CD4-positive, alpha-beta T cell (primary cell): ENCODE measurements at places on chromosomes 7 and 10.

DNA sequence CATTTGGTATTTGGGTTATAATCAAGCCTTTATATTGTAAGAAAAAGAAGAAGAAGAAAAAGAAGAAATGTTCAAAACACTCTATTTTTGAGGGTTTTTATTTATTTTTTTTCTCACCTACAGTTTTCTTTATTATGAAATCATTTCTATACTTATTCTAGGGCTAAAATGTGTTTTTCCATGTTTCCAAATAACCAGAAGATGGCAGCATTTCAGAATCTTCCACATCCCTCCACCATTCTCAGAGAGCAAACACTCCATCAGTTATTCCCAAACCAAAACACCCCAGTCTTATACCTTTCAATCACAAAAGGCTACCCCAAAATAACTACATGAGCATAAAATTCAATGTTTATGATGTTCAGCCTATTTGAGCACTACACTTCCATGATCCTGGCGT lies 38.7 kb upstream of the PPP1R17 start:
- no peaks in the 10 kb centered on the region for H3K27me3 ChIP-seq
- no peak overlapping the region for H3K27ac ChIP-seq
- no peak overlapping the region for H3K4me3 ChIP-seq
- H3K4me1 ChIP-seq = no peaks in the 10 kb centered on the region
- no peaks in the 10 kb centered on the region for H3K36me3 ChIP-seq

DNA sequence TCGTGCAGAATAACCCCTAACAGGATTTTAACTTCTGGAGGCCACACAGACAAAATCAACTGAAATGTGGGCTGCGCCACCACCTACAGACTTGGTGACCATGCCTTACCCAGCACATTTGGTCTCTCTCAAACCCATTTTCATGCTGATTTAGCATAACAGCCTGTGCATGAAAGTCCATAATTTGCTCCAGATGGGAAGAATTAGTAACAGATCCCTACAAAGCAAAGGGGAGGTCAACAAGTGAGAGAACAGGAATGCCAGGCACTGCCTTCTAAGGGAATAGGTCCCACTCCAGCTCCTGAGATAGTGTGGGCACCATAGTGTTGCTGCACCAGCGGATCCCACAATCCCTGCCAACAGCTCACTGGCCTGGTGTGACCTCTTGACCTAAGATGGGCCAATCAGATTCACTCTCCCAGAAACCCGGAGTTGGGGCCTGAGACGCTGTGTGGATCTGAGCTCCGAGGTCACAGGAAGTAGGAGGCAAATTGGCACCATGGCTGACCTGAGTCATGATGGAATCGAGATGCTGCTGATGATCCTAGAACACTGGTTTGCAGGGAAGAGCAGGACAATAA lies 32.4 kb downstream of the SLIT1 start:
- no peak overlapping the region for H3K27ac ChIP-seq
- no peak overlapping the region for H3K4me3 ChIP-seq
- no peaks in the 10 kb centered on the region for H3K4me1 ChIP-seq
- DNase-seq = no peak
- no peaks in the 10 kb centered on the region for H3K27me3 ChIP-seq

- no peaks in the 10 kb centered on the region for H3K4me1 ChIP-seq
- no peak overlapping the region for H3K27ac ChIP-seq
- H3K4me3 ChIP-seq = no peak overlapping the region
Measured at GRCh38 chr10:72598769-72599701, 26.8 kb downstream of the MICU1 start.

DNA sequence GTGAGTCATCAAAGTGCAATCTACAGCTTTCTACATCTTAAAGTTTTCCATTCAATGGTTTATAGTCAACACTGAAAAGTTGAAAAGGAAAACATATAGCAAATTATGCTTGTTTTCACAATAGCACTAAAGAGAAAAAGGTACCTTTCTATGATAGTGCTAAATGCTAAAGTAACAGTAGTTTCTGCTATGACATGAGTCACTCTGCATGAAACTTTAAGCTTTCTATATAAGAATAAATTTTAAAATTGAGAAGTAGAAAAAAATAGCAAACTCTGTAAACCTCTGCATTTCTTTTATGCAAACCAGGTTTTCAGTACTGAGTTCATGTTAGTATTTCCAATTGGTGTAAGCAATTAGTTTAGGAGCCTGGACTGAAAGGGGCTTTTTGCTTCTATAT lies 31.2 kb upstream of the TMEM168 start:
- H3K4me3 ChIP-seq = no peak overlapping the region
- no peak for DNase-seq
- no peaks in the 10 kb centered on the region for H3K4me1 ChIP-seq
- no peaks in the 10 kb centered on the region for H3K36me3 ChIP-seq
- no peaks in the 10 kb centered on the region for H3K27me3 ChIP-seq

DNA sequence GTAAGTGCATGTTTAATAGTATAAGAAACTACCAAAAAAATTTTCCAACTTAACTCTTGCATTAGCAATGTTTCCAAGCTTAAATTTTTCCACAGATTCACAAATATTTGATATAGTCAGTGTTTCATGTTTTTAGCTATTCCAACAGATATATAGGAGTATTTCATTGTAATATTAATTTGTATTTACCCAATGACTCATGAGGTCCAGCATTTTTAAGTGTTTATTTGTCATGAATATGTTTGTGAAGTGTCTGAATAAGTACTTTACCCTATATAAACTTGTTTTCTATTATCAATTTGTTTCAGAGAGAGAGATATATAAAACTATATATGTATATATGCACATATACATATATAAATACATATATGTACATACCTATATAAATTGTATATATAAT lies 71.0 kb downstream of the SEMA3D start:
- no peaks in the 10 kb centered on the region for H3K36me3 ChIP-seq
- no peak for DNase-seq
- H3K27ac ChIP-seq = no peak overlapping the region
- H3K27me3 ChIP-seq = no peaks in the 10 kb centered on the region
- H3K4me3 ChIP-seq = no peak overlapping the region

DNA sequence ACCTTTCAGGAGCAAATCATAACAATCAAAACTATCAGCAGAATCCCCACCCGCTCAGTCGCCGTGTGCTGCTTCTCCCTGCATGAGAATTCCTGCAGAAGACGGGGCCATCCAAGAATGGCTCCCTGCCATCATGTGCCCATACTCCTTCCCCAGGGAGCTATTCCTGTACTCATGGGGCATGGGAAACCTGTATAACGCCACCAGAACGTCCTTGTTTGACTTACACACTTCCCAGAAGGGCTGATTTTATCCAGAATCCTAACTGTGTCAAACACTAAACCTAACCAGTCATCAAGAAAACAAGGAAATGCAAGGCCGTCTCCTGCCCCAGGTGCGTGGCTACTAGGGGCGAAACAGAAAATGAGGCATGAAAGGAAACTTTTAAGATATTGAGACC lies 16.0 kb downstream of the DIP2C start:
- no peaks in the 10 kb centered on the region for H3K4me1 ChIP-seq
- no peaks in the 10 kb centered on the region for H3K27me3 ChIP-seq
- H3K36me3 ChIP-seq = no peaks in the 10 kb centered on the region
- H3K4me3 ChIP-seq = no peak overlapping the region

DNA sequence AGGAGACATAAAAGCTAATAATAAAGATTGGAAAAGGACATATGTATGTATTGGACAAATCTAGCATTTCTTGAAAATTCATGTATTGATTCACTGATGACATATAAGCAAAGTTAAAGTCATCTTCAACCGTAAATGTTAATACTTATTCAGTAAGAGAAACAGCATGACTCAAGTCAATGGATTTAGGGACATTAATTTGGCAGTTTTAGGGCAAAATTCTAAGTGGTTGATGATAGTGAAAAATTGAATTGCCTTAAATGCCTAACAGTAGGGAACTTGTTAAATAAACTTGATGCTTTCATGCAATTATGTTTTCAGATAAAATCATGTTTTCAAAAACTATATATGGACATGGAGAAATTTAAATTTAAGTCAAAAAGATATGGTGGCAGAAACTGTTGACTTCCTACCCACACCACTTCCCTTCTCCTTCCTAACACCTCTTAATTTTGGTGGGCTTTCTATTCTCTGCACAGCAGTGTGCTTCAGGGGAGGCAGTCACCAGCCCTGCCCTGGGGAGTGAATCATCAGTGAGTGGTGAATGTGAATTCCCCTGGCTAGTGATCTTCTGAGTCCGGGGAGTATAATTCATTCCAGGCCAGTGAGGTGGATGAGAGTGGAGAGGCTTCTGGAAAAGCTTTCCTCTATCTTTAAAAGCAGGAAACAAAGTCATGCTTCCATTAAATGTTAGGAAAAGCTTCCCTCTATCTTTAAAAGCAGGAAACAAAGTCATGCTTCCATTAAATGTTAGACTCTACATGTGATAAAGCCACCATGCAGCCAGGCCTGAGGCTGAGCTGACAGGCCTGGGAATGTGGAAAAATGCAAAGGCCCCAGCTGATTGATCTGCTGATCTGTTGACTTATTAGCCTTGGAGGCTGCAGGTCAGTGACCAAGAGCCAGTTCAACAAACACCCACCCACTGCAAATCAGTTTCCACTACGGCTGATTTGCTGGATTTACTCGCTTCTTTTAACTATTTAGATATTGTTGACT lies 25.2 kb upstream of the ITGB1 start:
- H3K4me1 ChIP-seq = peaks cover 28% of the 10 kb centered on the region
- H3K4me3 ChIP-seq = no peak overlapping the region
- no peak for DNase-seq
- no peaks in the 10 kb centered on the region for H3K36me3 ChIP-seq
- H3K27ac ChIP-seq = no peak overlapping the region

DNA sequence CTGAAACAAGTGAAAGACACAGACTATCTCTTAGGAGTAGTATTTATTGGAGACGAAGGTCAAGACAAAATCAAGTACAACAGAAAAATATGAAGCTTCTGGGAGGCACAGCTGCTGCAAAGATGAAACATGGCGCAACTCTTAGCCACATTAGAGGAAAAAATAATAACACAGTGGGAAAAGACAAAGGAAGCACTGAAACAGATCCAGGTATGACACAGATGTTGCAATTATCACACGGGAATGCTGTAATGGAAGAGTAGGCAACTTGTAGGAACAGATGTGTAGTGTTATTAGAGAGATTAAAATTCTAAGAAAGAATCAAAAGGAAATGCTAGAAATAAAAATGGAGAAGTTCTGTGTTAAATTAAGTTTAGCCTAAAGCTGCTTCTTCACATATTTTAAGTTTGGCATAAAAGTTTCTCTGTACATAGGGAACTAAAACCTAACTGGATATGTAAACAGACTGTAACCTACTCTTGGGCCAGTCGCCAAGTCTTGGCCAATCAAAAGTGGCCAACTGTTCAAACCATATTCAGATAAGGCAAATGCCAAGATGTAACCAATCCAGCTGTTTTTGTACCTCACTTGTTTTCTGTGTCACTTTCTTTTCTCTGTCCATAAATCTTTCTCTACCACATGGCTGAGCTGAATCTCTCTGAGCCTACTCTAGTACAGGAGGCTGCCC lies 1132.0 kb upstream of the LRRTM3 start:
- H3K27ac ChIP-seq = no peak overlapping the region
- no peak for DNase-seq
- H3K4me3 ChIP-seq = no peak overlapping the region

GRCh38 chr10:43867667-43868565 lies 219.2 kb upstream of the ZNF32 start:
- no peak overlapping the region for H3K27ac ChIP-seq
- H3K4me3 ChIP-seq = no peak overlapping the region
- DNase-seq = no peak
- no peaks in the 10 kb centered on the region for H3K36me3 ChIP-seq
- no peaks in the 10 kb centered on the region for H3K4me1 ChIP-seq

- DNase-seq = no peak
- H3K4me1 ChIP-seq = no peaks in the 10 kb centered on the region
- H3K27ac ChIP-seq = no peak overlapping the region
- H3K4me3 ChIP-seq = no peak overlapping the region
- peaks cover 11% of the 10 kb centered on the region for H3K27me3 ChIP-seq
Measured at GRCh38 chr10:15348579-15348978, 22.5 kb downstream of the FAM171A1 start.

DNA sequence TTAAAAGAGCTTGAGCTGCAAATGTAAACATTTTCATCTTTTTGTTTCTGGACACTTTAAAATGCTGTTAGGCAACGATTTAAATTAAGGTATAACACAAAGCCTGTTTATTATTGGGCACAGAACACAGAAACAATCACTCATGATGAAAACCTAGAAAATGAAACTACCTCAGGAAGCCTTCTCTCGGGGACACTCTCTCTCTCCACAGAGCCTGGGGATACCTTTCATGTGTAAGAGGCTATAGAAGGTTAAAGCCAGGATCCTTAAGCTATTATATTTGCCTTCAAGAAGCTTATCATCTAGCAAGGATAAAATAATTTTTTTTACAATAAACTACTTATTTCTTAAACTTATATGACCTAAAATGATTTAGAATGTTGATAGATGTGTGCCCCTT lies 194.1 kb downstream of the SKAP2 start:
- DNase-seq = no peak
- H3K27ac ChIP-seq = no peak overlapping the region
- H3K4me3 ChIP-seq = no peak overlapping the region
- no peaks in the 10 kb centered on the region for H3K4me1 ChIP-seq
- H3K36me3 ChIP-seq = no peaks in the 10 kb centered on the region

- H3K4me1 ChIP-seq = no peaks in the 10 kb centered on the region
- no peak for DNase-seq
- no peaks in the 10 kb centered on the region for H3K27me3 ChIP-seq
- no peak overlapping the region for H3K4me3 ChIP-seq
Measured at GRCh38 chr7:32179567-32179966, 109.4 kb upstream of the PDE1C start.

- no peaks in the 10 kb centered on the region for H3K4me1 ChIP-seq
- H3K27ac ChIP-seq = no peak overlapping the region
- DNase-seq = no peak
- no peaks in the 10 kb centered on the region for H3K27me3 ChIP-seq
Measured at GRCh38 chr7:29076631-29077030, 69.7 kb downstream of the CPVL start.

DNA sequence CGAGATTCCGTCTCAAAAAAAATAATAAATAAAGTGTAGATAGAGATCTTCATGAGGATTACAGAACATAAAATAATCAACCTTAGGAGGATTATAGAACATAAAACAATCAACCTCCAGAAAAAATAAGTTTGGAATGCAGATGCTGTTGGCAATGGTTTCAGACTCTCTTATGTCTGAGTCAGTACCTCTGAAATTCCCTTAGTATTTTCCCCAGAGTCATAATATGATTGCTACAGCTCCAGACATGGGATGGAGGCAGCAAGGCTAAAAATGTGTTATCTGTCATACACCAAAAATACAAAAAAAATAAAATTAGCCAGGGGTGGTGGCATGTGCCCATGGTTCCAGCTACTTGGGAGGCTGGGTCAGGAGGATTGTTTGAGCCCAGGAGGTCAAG lies 22.2 kb downstream of the CADPS2 start:
- H3K4me3 ChIP-seq = no peak overlapping the region
- H3K27ac ChIP-seq = no peak overlapping the region
